ENCODE measurements at places on chromosomes 16 and 17.

DNA sequence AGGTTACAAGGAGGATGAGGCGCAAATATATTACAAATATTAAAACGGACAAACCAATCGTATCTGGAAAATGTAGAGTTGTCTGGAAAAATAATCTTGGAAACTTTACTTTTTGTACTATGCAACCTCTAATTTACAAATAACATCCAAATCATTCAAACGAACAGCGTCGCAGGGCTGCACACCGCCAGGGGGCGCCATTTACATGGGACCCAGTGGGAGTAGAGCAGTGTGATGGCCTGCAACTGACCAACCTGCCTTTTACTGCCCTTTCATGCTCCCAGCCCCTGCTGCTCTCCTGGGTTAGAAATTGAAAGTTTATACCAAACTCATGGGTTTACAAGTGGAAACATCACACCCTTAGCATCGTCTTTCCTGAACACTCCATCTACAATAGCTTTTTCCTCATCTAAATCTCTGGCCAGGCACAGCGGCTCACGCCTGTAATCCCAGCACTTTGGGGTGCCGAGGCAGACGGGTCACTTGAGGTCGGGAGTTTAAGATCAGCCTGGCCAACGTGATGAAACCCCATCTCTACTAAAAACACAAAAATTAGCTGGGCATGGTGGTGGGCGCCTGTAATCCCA lies 10.0 kb downstream of the PITPNC1 start:
- peak; percentile 61 for DNase-seq

GRCh38 chr17:72165867-72166439 lies 45.1 kb downstream of the SOX9 start:
- DNase-seq = no peak

GRCh38 chr16:66590322-66590721 lies 11.1 kb downstream of the CMTM2 start:
- DNase-seq = no peak

- no peak for DNase-seq
Measured at GRCh38 chr16:13958474-13958873, 38.5 kb downstream of the ERCC4 start.

- DNase-seq = no peak
Measured at GRCh38 chr17:9251273-9251672, 230.0 kb downstream of the NTN1 start.

- no peak for DNase-seq
Measured at GRCh38 chr17:51585514-51586104, 325.3 kb downstream of the UTP18 start.

DNA sequence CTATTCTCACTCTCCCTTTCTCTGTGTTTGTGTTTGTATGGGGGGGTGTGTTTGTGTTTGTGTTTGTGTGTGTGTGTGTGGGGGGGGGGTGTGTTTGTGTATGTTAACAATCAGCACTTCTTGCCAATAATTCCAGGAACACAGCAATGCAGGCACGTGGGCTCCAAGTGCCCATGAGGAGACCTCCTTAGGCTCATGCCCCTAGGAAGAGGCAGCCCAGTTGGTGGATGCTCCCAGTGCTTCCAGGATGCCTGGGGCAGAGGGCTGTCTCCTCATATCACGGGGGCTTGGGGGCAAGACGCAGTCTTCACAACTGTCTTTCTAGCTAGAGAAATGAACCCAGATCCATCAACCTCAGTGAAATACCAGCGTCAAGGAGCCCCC lies 9.9 kb downstream of the ABR start:
- DNase-seq = no peak

DNA sequence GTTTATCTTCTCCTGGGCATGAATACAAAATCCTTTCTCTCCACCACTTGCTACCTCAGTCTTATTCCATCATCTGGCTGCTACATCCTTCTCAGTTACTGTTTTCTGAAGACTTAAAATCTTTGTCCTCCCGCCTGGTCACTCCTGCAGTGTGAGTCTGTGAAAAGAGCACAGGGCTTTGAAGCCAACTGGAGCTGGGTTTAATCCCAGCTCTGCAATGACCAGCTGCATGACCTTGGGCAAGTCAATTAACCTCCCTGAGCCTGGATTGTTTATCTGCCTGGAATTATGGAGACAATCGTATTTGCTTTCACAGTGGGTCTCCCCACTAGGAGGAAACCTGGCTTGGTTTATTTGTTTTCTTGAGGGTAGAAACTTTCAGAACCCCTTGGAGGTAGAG lies 183.2 kb downstream of the GSG1L start:
- DNase-seq = no peak

- DNase-seq = no peak
Measured at GRCh38 chr16:79169239-79169638, 431.3 kb downstream of the MAF start.

GRCh38 chr16:74153773-74154172 lies 142.8 kb upstream of the PSMD7 start:
- no peak for DNase-seq

DNA sequence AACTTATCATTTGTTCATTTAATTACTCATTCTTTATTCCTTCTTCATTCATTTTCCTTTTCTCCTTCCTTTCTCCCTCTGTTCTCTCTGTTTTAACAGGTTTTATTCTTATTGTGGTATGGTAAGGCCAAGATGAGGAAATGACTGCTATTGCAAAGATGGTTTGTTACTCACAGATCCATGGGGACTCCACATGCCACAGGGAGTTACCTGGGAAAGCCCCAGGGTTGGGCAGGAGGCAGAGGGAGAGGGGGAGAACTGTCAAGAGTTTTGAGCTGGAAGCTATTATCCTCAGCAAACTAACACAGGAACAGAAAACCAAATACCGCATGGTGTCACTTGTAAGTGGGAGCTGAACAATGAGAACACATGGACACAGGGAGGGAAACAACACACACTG lies 453.3 kb downstream of the WWOX start:
- no peak for DNase-seq

- DNase-seq = no peak
Measured at GRCh38 chr17:66829386-66829864, 5.5 kb upstream of the CACNG5 start.

DNA sequence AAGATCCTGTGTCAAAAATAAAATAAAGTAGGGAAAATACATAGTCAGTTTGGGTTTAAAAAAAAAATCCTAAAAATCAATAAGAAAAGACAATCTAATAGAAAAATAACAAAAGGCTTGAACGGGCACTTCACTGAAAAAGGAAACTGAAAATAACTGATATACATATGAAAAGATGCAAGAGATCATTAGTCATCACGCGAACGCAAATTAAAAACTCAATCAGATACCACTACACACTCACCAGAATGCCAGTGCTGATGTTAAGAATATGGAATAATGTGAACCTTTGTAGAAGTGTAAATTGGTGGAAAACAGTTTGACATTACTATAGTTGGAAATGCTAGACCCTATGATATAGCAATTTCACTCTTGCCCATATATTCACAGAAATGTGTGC lies 14.6 kb downstream of the GNGT2 start:
- no peak for DNase-seq
